ENCODE measurements at places on chromosomes 1 and 21.

- no peak for DNase-seq
These were observed 431 bp downstream of the ARPC5 start for GRCh38 chr1:183635099-183635605.

- no peak for DNase-seq
These were observed 4.3 kb upstream of the CBR1 start for GRCh38 chr21:36065497-36066036.

GRCh38 chr1:213466541-213466940 is 415.5 kb downstream of the RPS6KC1 start:
- no peak for DNase-seq

DNA sequence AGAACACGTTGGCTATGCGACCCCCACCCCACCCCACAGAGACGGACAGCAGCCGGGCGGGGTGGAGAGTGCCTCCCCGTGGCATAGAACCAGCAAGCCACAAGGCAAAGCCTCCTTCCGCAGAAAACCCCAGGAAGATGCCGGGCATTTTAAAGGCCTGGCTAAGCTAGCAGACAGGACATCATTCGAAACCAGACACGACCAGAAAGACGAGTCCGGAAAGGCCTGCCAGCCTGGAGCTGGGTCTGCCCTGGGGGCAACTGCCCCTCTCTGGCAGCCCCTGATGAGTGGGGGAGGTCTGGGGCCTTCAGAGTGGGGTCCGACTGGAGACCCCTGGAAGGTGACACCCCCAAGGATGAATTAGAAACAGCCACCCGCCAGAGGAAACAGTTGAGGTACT is 8.5 kb downstream of the FTCD start:
- DNase-seq, result no peak

DNA sequence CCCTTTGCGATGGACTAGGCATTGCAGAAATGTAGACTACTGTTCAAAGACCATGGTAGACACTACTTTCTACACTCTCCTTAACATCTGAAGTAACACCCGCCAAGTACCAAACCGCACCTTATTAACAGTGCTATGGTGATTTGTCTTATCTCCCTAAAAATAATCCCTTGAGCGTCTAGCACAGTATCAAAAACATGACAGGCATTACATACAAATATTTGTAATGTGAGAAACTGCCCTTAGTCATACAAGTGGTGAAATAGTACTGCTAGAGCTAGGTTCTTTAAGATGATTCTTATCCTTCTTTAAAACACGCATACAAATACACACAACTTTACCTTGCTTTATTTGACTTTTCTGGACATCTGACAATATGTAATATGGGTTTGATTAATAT is 27.2 kb downstream of the PUM1 start:
- no peak for DNase-seq

- DNase-seq, result no peak
These were observed 396.5 kb upstream of the LRRC7 start for GRCh38 chr1:69171248-69171647.

DNA sequence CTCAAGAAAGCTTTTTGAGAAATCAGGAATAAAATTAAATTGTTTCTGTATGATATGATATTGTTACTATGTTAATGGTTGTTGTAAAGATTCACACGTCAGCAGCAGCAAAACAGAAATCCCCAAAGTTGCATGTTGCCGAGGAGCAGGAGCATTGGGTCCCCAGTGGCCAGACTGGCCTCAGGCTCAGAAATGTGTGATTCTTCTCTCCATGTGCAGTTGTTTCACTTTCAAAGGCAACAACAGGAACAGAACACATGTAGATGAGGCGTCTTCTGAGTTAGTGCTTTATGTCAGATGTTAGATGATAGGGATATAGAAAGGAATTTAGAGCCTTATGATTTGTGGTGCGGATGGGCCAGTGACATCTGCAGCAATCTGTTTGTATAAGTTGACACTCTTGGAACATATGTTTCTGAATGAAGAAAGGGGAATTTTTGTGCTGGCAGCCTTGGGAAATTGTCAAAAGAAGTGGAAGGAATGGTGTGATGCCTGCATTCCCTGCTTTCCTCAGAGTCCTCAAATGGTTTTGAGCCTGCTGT is 2.1 kb upstream of the TTLL7 start:
- no peak for DNase-seq

DNA sequence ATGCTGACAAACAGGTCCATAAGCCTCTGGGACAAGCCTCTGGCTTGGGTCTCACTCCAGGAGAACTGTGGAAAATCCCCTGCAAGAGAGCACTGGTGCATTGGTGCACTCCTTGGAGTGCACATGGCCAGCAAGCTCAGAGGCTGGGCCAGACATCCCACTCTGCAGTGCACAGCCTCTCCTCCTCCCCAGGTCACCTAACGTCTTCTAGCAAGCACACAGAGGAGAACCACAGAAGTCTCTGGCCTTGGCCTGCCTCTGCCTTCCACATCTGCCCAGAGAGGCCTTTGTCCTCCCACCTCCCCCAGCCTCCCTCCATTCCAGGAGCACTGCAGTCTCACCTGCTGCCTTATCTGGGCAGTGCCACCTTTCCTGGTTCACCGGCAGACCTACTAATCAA is 4.2 kb downstream of the PGLYRP3 start:
- DNase-seq, result no peak

DNA sequence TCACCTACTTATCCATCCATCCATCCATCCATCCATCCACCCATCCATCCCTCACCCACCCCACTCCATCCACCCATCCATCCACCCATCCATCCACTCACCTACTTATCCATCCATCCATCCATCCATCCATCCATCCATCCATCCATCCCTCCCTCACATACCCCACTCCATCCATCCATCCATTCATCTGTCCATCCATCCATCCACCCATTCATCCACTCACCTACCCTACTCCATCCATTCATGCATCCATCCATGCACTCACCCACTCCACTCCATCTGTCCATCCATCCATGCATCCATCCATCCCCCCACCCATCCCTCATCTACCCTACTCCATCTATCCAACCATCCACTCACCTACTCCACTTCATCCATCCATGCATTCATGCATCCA is 34.5 kb downstream of the DHRS3 start:
- DNase-seq, result no peak

DNA sequence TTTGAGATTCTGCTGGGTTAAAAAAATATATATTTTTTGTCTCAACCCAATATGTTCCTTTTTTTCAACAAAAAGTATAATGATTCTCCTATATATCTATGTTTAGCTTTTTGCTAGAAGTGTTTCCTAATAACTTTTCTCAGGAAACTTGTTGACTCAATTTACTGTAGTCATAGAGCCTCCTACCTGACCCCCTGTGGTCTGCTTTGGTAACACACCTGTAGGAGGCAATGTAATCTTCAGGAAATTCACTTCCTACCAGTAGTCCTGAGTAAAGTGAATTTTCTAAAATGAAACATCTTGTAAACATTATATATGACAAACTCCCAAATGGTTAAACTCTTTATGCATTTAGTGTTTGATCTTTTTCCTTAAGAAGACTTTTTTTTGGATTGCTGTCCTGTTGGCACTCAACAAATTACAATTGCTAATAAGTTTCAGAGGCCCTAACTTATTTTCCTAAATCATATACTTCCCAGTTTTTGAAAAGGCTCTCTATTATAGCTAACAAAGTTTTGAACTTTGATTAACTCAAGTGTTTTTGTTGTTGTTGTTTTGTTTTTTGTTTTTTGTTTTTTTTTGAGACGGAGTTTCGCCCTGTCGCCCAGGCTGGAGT is 118.3 kb downstream of the OLFML2B start:
- DNase-seq, result peak; percentile 23

GRCh38 chr1:6000444-6001288 is 8.4 kb upstream of the NPHP4 start:
- no peak for DNase-seq

DNA sequence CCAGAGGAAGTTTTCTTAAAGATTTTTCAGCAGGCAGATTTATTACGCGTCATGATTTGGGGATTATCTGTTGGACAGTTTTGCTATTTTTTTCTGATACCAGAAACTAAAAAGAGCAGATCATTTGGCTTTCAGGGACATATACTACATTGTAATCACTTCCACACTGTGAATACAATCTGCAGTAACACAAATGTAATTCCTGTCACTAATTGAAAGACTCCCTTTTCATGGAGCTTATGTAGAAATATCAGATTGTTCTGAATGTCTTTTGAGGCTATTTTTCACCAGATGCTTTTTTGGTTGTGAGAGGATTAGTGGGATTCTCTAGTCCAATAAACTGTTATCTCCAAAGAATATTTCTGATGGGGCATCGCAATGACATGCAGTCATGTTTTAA is 464.2 kb downstream of the DISC1 start:
- DNase-seq, result no peak

GRCh38 chr1:6401673-6402072 is 8.1 kb upstream of the ACOT7 start:
- DNase-seq, result no peak

- peak; percentile 22 for DNase-seq
These were observed 264.3 kb upstream of the PLD5 start for GRCh38 chr1:242788771-242789170.

GRCh38 chr1:58904299-58905125 is 120.7 kb upstream of the JUN start:
- no peak for DNase-seq

DNA sequence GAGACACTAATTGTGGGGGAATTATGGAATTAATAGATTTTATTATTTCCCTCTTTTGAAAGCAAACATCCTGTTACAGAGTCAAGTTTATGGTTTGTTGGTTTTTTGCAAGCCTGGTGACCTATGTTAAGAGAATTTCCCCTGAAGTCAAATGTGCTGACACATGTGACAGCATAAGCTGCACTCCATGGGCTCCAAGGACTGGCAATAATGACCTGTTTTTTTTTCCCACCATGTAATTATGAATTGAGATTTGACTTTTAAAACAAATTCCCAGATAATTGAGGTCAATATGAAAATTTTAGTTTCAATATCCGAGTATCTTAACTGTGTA is 242.5 kb upstream of the SGIP1 start:
- no peak for DNase-seq

- DNase-seq, result no peak
These were observed 6.1 kb upstream of the DDX20 start for GRCh38 chr1:111749628-111750027.

- DNase-seq, result no peak
These were observed 1.2 kb downstream of the PTP4A2 start for GRCh38 chr1:31936981-31937299.

GRCh38 chr1:87091425-87091824 is 177.0 kb downstream of the HS2ST1 start:
- no peak for DNase-seq

DNA sequence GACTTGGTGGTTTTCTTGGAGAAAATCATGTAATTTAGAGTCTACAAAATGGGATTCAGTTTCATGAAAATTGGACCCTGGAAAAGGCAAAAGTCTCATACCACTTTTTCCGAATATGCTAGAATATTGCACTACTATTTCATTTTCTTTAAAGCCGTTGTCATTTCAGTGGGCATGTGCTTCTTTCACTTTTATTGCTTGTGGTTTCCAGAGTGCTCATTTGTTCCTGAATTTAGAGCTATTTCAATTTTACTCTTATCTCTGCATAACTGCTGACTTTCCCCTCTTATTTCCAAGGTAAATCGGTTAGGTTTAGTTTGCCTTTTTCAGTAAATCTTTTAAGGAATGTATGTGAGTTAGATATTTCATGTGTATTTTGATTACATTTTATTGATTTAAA is 11.6 kb downstream of the HHAT start:
- no peak for DNase-seq

GRCh38 chr1:65449214-65449823 is 28.9 kb downstream of the LEPR start:
- DNase-seq, result no peak

- no peak for DNase-seq
These were observed 55.5 kb downstream of the EPS15 start for GRCh38 chr1:51463561-51463960.

- DNase-seq, result no peak
These were observed 73.5 kb upstream of the RUNX3 start for GRCh38 chr1:25003457-25004190.

DNA sequence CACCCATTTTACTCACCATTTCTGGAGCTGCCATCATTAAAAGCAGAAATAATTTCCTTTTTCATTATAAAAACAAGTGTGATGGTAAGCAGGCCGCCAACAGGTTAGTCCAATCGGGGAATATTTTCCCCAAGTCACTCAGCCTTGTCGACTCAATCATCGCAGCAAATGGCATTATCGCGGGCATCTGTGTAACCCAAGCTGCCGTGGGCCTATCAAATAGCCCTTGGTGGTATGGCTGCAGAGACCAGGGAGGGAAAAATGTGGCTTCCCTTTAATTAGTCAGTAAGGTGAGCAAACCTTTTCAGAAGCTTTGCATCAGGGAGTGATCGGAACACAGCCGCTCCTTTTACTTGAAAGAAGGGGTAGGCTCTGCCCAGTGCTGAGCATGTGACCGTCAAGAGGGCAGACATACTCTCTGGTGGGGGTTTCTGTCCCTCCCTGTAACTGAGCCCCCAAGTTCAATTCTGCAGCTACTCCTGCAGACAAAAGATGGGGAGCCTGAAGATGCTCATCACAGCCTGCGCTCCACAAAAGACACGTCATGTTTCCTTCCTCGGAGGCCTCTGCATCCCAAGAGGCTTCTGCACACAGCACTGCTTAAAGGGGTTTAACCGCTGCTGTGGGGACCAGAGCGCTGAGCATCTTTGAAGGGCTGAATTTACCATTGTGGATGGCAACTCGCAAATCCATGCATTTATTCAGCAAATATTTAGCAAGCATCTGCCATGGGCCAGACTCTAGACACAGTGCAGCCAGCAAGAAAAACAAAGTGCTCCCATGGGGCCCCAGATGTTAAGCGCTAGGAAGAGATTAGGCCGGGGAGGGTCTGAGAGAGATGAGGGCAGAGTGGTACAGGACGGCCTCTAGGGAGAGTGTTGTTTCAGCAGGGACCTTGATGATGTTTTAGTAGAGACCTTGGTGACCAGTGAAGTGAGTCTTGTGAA is 1.2 kb upstream of the TMPRSS3 start:
- DNase-seq, result no peak

- no peak for DNase-seq
These were observed 30.2 kb upstream of the KCNA2 start for GRCh38 chr1:110636149-110636935.

DNA sequence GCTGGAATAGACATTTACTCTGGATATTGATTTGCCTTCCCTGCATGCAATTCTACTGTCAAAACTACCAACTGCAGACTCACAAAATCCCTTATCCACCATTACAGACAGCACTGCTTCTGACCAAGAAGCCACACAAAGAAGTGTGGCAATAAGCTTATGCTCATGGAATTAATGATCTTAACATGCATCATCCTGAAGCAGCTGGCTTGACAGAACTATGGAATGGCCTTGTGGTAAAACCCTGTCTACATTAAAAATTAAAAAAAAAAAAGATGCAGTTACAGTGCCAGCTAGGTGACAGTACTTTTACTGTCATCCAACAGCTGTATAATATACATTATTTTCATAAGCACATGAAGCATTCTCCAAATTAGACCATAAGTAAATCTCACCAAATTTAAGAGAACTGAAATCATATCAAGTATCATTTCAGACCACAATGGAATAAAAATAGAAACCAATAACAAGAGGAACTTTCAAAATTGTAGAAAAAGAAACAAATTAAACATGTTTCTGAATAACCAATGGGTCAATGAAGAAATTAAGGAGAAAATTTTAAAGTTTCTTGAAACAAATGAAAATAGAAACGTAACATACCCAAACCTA is 70.7 kb downstream of the SCMH1 start:
- no peak for DNase-seq

GRCh38 chr1:24190983-24191461 is 3.9 kb upstream of the IFNLR1 start:
- DNase-seq, result peak; percentile 81
